CD4-positive, alpha-beta T cell treated with Interferon gamma for 1 hour (primary cell): ENCODE measurements at places on chromosomes 1 and 21.
A peak's percentile ranks its signal among the peaks of the same experiment; 100 is the strongest.

DNA sequence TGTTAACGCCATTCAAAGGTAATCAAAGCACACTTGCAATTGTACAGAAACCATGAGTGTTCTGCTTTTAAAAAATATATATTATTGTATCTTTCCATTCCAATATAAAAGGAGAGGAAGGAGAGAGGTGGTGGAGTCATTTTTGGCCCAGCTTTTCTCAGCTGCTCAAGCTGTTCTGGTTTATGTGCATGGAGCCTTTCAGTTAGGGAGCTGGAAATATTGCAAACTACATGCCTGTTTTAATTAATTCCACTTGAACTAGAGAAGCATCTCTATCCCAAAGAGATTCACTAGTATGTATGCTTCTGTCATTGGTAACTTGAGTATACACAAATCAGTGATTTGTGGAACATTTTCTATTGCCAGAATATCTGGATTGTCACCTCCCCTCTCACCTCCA, 28.5 kb upstream of the C1orf105 start:
- no peak for DNase-seq

GRCh38 chr1:87284456-87285240, 44.0 kb upstream of the LMO4 start:
- DNase-seq: no peak

- no peak for DNase-seq
These were observed 61.7 kb downstream of the ITSN1 start for GRCh38 chr21:33703750-33704606.

DNA sequence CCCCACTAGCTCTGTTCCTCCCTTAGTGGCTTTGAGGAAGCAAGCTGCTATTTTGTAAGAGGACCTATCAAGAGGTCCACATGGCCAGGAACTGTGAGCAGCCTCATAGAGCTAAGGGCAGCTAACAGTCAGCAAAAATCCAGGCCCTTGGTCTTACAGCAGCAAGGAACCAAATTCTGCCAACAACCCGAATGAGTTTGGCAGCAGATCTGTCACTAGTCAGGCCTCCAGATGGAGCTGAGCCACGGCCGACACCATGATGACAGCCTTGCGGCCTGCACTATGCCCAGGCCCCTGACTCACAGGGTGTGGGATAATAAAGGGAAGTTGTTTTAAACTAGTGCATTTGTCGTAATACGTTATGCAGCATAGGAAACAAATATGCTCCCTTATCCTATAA, 28.0 kb upstream of the H3-3A start:
- peak; percentile 80 for DNase-seq

- DNase-seq: no peak
These were observed 36.6 kb upstream of the SLC44A3 start for GRCh38 chr1:94783342-94784189.

DNA sequence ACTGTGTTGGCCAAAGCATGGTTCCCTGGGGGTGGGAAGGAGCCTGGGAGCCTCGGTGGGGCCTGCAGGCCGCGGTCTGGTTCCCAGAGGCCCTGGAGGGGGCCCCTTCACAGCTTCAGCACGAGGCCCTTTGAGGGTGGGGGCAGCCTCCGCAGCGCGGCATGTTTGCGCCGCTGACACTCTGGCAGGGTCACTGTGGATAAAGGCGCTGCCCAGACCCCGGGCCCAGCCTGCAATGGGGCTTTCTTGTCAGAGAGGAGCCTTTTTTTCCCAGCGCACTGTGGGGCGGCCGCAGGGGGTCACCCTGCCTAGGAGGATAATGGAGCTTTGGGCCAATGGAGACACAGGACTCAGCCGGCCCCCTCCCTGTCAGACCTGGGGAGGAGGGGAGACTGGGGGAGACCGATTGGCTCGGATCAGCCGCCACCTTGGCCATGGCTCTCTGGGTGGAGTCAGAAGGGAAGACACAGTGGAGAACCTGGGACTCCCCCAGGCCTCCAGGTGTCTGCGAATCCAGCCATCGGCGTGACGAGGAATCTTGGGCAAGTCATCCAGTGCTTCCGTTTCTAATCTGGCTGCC, 26.0 kb downstream of the EPHB2 start:
- no peak for DNase-seq

GRCh38 chr1:213519098-213519497, 468.1 kb downstream of the RPS6KC1 start:
- DNase-seq: no peak

GRCh38 chr1:167289966-167290365, 69.3 kb downstream of the POU2F1 start:
- no peak for DNase-seq

DNA sequence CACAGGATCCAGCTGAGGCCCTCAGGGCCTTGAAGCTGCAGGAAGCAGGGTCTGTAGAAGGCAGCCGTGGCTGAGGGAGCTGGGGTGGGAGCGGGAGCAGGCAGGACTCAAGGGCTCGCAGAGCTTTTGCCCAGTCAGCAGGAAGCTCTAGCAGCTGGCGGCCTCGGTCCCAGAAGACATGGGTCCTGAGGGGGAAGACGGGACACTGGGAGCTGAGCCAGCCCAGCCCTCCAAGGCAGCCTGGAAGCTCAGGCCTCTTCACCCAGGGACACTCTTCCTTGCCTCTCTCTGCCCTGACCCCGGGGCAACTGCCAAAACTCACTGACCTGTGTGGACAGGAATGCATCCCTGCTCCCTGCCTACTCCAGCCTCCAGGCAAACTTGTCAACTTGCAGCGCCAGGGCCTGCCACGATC, 8.9 kb downstream of the ADGRB2 start:
- DNase-seq: no peak

DNA sequence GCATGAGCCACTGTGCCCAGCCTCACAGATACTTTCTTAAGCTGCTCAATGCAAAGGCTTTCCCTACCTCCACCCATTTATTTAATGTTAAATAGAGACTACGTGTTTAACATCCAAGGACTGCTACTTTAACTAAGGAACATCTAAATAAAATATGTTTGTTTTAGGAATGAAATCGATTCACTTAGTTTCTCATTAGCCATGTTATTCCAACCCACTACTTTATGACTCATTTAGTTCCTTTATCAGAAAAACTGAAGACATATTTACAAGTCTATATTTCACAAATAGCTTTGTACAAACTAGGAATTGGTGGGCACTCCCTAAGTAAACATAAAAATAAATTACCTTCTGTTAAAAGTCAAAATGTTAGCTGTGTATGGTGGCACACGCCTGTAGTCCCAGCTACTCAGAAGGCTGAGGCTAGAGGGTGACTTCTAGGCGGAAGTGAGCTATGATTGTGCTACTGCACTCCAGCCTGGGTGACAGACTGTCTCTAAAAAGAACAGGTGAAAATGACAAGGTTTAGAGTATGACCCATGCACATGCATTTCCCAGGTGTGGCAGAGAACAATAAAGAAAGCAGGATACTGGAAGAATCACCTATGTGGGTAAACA, 39.9 kb upstream of the AK4 start:
- no peak for DNase-seq

DNA sequence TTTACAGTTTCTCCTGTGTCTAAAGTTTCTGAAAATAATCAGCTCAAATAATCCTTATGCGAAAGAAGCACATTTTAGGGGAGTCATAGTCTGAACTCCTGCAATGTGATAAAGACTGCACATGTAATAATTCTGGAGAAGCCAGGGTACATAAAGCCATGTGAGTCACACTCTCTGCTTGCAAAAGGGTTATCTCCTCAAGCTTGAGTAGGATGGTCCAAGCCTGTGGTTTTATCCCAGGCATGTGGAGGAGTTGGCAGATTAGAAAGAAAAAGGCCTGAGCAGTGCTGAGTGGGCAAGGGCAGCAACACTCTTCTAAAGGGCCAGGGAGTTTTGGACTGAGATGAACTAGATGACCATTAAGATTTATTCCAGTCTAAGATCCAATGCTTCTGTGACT, 220.4 kb downstream of the RHOU start:
- DNase-seq: no peak

GRCh38 chr1:207882692-207883091, 28.2 kb downstream of the CD34 start:
- DNase-seq: no peak

DNA sequence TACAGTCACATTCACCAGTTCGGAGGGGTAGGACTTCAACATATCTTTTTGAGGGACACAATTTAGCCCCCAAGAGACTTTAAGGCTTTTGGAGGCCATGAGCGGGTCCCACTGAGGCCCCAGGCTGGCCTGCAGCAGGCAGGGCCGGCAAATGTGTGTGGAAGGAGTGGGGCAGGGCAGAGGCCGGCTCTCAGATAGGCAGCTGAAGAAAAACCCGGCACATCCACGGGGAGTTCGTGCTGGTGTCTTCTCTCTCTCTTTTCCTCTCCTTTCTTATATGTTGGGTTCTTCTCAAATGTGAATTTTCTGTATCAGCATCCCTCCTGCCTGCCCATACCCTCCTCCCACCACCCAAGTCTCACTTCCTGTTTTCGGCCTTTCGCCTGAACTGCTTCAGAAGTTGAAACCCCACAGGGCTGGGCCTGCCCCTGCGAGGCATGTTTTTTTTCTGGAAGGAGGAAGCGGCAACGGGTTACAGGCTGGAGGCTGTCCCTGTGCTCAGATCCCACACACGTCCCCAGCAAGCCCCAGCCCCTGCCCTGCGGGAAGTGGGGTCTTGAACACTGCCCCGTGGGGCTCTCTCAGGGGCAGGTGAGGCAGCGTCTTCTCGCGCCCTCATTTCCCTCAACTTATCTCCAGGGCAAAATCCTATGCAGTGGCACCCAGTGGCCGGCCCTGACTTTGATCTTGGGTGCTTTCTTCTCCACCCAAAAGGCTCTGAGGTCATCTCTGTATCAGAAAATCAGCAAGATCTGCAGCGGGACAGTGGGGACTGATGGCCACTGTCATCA, 9.7 kb upstream of the UMODL1 start:
- peak; percentile 71 for DNase-seq

- DNase-seq: no peak
These were observed 72.3 kb downstream of the CAMK2N1 start for GRCh38 chr1:20413776-20414140.

- no peak for DNase-seq
These were observed 196.5 kb downstream of the TOMM20 start for GRCh38 chr1:234932106-234932505.

- DNase-seq: no peak
These were observed 370.6 kb downstream of the SIPA1L2 start for GRCh38 chr1:232259333-232259732.

GRCh38 chr1:85220756-85221201, 20.0 kb upstream of the SYDE2 start:
- no peak for DNase-seq

GRCh38 chr1:165570078-165570477, 26.3 kb downstream of the LRRC52 start:
- no peak for DNase-seq

- DNase-seq: no peak
These were observed 473.7 kb upstream of the DAB1 start for GRCh38 chr1:57897581-57897980.

DNA sequence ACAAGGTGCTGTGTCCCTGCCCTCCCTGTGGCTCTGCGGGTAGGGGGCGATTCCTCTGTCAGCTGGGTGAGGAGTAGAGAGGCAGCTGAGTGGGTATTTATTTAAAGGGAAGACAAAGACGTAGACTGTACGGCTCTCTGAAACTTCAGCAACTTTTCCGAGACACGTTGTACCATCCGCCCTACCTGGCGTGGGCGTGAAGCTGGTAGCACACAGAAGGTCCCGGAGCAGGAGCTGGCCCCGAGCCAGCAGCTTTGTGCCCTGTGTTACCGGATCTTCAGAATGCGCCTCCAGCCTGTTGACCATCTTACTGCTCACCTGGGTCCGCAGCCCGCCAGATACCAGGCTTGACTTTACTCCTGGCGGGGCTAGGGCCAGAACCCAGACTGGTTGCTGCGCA, 34.9 kb downstream of the PRKCZ start:
- DNase-seq: no peak

- no peak for DNase-seq
These were observed 105.4 kb downstream of the UBE2U start for GRCh38 chr1:64308866-64309265.

DNA sequence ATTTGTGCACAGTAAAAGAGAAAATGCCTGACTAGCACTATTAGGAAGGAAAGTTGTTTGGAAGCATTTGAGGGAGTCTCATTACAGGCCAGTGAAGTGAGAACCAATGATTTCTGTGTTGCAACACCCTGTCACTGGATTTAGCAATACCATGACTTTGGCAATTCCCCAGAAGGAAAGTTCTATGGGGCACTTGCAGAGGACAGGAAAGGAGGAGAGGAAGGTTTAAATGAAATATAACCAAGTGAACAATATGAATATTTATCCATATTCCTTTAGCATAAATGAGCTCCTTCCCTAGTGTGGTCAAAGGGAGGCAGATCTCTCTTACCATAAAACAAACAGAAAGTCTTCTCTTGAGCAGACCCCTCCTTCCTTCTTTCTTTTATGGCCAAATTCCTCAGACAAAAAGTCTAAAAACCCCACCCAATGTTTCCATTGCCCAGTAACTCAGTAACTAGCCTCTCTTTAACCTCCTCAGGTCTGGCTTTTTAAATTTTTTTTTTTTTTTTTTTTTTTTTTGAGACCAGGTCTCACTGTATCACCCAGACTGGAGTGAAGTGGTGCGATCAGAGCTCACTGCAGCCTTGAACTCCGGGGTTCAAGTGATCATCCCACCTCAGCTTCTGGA, 5.5 kb downstream of the TLR5 start:
- no peak for DNase-seq

- no peak for DNase-seq
These were observed 42.7 kb downstream of the FAAP20 start for GRCh38 chr1:2151911-2152310.

- no peak for DNase-seq
These were observed 61.4 kb upstream of the VCAM1 start for GRCh38 chr1:100657876-100658715.

- DNase-seq: no peak
These were observed 7.1 kb downstream of the PROX1 start for GRCh38 chr1:213994888-213995287.

GRCh38 chr1:46692811-46693770, 21.4 kb downstream of the TEX38 start:
- no peak for DNase-seq

DNA sequence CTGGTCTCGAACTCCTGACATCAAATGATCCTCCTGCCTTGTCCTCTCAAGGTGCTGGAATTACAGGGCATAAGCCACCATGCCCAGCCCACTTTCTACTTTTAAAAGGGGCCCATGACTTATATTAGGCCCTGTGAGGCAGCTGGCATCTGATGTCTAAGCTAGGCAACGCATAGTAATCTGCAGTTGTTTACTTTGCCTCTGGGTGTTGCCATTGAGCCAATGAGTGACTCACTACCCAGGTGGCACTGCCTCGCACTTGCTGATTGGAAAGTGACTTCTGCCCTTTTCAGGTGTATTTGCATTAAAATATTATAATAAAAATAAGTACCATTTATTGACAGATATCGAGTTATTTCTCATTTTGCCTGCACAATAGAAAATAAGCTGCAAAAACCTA, 84.9 kb downstream of the KIF14 start:
- no peak for DNase-seq

GRCh38 chr1:47507881-47508701, 70.2 kb downstream of the FOXD2 start:
- DNase-seq: no peak

DNA sequence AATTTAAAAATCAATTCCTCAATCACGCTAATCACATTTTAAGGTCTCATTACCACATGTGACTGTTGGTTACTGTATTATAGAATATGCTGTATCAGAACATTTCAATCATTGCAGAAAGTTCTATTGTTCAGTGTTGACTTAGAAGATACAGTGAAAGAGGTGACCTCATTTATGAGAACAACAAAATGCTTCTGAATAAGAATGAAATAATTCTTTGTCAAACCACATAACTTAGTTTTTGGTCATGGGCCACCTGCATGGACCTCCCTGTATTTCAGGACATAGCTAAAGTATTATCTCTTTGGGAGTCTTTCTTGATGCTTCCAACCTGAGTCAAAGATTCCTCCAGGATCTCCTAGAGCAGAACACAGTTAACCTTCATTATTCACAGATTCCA, 22.3 kb downstream of the MFSD2A start:
- DNase-seq: no peak
